ENCODE measurements at places on chromosomes 6 and 20.

GRCh38 chr20:13913131-13913530 is 77.3 kb downstream of the SEL1L2 start:
- DNase-seq: no peak

DNA sequence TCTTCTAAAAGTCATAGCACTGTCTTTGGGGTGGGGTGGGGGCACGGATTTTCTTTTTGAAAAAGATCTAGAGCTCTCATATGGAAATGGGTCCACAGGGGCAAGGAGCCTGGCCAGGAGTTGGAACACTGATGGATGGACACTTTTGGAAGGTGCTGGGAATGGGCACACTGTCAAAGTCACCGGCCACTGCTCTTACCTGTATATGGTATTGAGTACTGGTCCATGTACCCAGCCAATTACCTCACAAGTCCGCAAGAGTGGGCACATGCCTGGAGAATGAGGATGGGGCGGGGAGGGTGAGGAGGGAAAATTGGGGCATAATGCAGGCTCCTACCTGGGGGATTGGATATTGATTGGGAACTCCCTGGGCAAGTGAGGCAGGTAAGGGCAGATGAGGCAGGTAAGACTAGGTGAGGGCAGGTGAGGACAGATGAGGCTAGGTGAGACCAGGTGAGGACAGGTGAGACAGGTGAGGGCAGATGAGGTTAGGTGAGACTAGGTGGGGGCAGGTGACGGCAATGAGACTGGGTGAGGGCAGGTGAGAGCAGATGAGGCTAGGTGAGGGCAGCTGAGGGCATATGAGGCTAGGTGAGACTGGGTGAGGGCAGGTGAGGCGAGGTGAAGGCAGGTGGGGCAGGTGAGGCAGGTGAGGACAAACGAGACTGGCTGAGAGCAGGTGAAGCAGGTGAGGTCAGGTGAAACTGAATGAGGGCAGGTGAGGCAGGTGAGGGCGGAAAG is 167.9 kb downstream of the NRN1 start:
- no peak for DNase-seq

GRCh38 chr20:44615876-44616603 is 33.7 kb downstream of the PKIG start:
- no peak for DNase-seq

DNA sequence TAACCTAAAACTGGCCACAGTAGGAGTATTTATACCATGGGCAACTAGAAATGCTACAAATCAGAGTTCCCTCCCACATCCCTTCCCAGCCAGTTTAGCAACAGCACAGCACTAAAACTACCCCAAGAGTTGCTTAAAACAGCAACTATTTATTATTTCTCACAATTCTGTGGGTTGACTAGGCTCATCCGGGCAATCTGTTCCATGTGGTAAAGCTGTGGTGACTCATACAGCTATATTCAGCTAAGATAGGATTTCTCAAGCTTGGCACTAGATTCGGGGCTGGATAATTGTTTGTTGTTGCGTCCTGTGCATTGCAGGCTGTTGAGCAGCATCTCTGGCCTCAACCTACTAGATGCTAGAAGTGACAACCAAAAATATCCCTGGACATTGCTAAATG is 8.6 kb upstream of the HECA start:
- DNase-seq: peak; percentile 91

- DNase-seq: no peak
These were observed 144.2 kb downstream of the EYA2 start for GRCh38 chr20:47038566-47039560.

- no peak for DNase-seq
These were observed 859 bp downstream of the PPP1R10 start for GRCh38 chr6:30615958-30616810.

- no peak for DNase-seq
These were observed 62.6 kb upstream of the FAM83B start for GRCh38 chr6:54784011-54784410.

DNA sequence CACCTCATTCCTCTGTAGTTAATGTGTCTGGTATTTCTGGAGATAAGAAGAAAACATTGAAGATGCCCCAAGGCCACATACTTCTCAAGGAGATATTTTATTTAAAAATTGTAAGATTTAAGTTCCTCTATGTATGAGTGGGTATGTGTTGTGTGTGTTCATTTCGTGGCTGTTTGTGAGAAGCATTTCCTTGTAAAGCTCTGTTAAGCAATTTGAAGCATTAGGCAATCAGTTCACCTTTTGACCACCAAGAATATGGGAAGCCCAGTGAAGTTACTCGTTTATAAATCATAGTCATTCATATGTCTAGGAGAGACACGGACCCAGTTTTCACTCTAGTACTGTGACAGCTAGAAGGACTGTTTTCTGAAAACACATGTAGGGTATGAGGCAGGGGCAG is 717.6 kb upstream of the MAP3K7 start:
- DNase-seq: no peak

GRCh38 chr6:106426250-106426970 is 65.9 kb downstream of the CRYBG1 start:
- DNase-seq: no peak
